Stimulated activated CD4-positive, alpha-beta T cell treated with anti-CD3 and anti-CD28 coated beads, Interleukin-4, amount 100 ng/mL, for 48 hours (primary cell): ENCODE measurements at places on chromosomes 4 and X.

GRCh38 chrX:41055740-41056139 lies 29.5 kb upstream of the USP9X start:
- no peak for DNase-seq

DNA sequence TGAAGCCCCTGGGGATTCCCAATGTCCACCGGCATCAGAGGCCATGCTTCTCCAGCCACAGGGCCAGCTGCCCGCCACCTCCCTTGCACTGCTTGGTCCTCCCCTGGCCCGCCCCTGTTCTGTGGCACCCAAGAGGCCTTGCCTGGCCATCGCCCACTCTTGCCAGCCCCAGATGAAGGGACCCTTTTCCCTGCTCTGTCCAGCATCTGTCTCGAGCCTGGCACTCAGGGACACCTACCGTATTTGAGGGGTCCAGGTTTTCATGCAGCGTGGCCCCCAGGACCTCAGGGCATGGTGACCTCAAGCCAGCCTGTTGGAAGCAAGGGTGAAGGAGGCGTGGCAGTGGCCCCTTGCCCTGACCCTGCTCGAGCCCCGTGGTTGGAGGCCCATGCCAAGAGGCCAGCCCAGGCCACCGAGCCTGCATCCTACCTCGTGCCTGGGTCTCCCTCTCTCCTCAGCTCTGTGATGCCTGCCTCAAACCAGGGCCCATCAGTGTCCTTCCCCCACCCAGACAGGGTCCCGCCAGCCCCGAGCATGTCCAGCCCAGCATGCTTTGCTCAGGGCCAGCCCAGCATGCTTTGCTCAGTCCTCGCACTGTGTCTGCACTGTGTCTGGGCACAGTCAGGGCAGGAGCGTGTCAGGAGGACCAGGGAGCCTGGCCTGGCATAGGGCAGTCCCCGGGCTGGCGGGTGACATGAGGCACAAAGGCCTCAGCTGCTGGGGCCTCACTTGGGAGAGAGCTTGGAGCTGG lies 14.3 kb upstream of the FGFR3 start:
- DNase-seq = no peak

DNA sequence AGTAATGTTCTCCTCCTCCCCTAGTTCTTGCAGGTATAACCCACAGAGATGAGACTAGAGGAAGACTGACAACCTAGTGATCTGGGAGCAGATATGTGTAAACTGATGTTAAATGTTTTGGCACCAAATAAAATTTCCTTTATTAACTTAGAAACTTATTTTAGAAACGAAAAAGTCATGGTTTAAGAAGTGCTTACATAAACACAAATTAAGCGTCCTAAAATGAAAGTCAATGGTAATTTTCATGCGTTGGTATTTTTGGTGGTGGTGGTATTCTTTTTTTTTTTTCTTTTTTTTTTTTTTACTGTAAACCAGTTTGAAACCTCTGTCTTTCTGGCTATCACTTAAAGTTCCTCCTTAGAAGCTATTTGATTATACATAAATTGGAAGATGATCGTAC lies 1438.1 kb upstream of the TENM3 start:
- no peak for DNase-seq

DNA sequence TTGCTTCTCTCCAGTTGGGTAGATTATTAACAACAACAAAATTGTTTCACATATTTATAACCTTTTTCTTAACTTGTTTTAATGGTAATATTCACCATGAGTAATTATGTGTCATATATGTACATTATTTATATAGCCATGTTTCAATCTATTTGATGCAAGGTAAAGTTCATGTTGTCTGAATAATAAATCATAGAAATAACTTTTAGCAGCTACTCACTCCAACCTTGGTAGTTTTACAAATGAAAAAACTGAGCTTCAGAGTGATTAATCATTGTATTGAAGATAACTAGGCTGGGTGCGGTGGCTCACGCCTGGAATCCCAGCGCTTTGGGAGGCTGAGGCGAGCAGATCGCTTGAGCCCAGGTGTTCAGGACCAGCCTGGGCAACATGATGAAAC lies 46.0 kb downstream of the TMA16 start:
- DNase-seq = no peak

- no peak for DNase-seq
These were observed 32.2 kb upstream of the VCX3B start for GRCh38 chrX:8432396-8432795.

DNA sequence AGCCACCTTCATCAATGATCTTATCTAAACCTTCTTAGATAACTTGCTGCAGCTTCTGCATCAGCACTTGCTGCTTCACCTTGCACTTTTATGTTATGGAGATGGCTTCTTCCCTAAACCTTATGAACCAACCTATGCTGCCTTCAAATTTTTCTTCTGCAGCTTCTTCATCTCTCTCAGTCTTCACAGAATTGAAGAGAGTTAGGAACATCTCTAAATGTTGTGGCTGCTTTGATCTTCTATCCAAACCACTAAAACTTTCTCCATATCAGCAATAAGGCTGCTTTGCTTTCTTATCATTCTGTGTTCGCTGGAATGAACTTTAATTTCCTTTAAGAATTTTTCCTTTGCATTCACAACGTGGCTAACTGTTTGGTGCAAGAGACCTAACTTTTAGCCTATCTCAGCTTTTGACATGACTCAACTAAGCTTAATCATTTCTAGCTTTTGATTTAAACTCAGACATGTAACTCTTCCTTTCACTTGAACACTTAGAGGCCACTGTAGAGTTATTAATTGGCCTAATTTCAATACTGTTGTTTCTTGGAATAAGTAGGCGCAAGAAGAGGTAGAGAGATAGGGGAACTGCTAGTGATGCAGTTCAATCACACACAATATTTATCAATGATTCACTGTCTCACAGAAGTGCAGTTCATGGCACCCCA lies 36.1 kb upstream of the CORIN start:
- DNase-seq = no peak

DNA sequence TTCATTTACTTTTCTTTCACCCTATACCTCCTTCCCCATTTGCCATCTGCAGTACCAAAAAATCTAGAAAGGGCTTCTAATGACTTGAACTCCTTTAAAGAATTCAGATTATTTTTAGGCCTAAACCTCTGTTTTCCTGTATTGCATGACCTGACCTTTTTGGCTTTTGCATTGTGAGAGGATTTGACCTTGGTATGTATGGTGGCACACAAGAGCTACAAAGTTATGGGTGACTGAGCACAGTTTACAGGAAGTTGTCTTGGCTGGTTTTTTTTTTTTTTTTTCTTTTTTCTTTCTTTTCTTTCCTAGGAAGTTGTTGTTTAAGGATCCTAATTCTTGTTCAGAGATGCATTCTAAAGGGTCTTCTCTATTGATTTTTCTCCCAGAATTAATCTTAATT lies 32.0 kb upstream of the MTMR8 start:
- no peak for DNase-seq

- DNase-seq = no peak
These were observed 507.0 kb downstream of the INPP4B start for GRCh38 chr4:142339053-142339452.

GRCh38 chrX:68894513-68895340 lies 65.9 kb downstream of the EFNB1 start:
- DNase-seq = no peak

DNA sequence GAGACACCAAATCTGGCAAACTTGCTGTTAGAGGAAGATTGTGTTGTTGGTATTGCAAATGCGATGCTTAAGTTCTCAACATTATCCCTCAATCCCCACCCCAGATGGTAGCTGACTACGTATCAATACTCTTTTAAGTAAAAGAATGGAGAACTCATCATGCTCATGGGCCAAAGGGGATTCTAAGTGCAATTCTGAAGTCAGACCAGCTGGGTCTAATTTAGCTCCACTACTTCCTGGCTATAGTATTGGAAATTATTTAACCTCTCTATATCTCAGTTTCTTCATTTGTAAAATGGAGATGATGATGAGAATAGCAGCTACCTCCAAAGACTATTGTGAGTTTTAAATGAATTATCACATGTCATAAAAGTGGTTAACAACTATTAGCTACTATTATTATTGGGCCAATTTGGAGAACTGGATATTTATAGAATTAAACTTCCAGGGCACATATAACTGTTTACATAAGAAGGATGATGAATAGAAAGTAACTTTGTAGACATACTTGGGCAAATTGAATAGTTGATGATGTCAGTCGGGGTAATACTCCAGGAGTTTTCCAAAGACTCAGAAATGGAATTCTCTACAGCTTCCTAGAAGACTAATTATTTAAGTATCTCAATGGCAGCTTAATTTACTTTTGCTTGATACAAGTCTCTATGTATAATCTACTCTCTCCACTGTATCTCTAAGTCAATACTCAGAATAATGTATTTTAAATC lies 5.0 kb upstream of the SLAIN2 start:
- no peak for DNase-seq

DNA sequence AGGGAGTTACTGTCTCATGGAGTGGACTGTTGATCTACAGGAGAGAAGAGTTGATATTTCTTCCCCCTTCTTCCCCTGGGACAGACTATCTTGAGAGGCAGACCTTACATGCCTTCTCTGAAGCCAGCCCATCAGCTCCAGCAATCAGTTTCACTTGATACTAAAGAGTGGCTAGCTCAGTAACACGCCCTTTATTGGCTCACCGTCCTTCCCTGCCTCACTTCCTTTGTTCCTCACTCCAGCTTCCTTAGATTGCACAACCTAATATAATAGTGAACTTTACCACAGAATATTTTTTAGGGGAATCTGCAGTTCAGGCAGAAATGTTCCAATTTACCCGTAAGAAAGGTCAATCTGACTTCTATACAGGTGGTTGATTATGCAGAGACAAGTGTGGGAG lies 128.1 kb upstream of the NDP start:
- DNase-seq = no peak

DNA sequence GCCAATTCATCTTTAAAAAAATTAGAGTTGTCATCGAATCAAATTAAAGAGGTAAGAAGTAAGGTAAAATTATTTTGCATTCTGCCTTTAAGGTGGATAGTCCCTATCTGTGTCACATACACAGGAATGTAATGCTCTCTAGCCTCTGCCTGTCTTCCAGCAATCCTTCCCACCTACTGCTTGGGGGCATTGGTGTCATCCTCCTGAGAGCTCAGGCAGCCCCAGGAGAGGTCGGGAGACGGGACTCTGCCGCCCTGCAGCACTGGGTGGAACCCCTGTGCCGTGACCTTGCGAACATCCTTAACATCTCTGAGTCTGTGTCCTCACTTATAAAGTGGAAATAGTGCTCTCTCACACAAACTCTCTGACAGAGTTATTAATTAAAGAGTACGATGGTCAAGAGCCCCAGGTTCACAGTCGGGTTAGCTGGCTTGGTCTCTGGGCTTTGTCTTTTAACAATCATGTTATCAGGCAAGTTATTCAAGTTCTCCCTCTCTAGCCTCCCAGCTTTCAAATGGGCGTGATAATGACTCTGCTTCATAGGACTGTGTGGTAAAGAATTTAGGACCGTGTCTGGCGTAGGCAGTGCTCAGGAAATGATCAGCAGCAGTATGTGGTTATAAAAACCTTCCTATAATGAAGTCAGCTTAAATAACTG lies 10.2 kb downstream of the TLR3 start:
- DNase-seq = no peak

- peak; percentile 4 for DNase-seq
These were observed 56.4 kb upstream of the XIAP start for GRCh38 chrX:123803331-123803983.

- DNase-seq = no peak
These were observed 214.1 kb upstream of the ATP6AP2 start for GRCh38 chrX:40366661-40367060.

DNA sequence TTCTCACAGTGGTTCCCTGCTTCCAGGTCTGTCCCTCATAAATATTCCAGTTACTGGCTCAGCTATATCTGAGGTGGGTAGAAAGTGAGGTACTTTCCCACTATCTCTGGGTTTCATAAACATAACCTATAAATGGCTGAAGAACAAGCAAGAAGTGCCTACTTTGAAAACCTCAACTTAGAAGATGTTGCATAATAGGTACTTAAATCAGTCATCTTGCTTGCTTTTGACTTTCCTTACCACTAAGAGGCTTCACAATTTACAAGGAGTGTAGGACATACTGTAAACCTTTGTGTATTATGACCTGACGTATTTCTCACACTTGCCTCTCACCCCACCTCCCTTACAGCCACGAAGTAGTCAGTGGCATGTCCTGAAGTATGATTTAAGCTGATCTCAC lies 145.9 kb downstream of the PCDH19 start:
- no peak for DNase-seq
